NCI-H1092 treated with DMSO at 0.1 percent for 48 hours (cell line): ENCODE measurements at places on chromosomes 16 and 17.
A peak's percentile ranks its signal among the peaks of the same experiment; 100 is the strongest.

DNA sequence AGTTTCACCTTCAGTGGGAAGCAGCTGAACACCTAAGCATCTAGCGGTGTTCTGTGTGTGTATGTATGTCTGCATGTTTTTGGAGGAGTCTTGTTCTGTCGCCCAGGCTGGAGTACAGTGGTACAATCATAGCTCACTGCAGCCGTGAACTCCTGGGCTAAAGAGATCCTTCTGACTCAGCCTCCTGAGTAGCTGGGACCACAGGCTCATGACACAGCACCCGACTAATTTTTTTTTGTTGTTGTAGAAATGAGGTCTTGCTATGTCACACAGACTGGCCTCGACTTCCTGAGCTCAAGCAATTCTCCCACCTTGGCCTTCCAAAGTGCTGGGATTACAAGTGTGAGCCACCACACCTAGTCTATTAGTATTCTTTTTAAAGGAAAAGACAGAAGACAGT is 30.2 kb upstream of the FAAP100 start:
- no peak for DNase-seq

DNA sequence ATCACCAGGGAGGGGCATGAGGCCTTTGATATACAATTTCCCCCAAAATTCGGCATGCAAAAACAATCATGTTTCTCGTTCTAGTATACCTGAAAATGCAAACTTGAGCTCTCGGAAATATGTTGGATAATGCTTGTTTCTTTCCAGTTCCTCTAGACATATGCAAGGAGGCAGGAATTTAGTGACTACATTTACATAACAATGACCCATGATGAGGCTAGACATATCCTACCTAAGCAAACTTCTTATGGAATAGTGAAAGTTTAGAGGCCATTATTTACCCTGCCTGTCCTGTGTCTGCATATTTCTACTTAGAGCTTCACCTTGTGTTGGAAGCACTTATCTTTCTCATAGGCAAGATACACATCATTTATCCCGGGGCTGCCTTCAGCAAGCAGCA is 514.6 kb downstream of the KCNJ2 start:
- no peak for DNase-seq

GRCh38 chr17:51765282-51766135 is 393.0 kb downstream of the CA10 start:
- peak; percentile 53 for DNase-seq

GRCh38 chr17:1745513-1746020 is 2.9 kb downstream of the SERPINF2 start:
- DNase-seq, result no peak

- DNase-seq, result no peak
Observed at GRCh38 chr16:52460639-52461178, 86.2 kb downstream of the TOX3 start.

- DNase-seq, result no peak
Observed at GRCh38 chr16:89094252-89094879, 714 bp downstream of the ACSF3 start.

GRCh38 chr16:8647721-8648318 is 26.3 kb downstream of the METTL22 start:
- DNase-seq, result no peak

GRCh38 chr16:74850027-74850426 is 75.4 kb upstream of the FA2H start:
- DNase-seq, result no peak

- peak; percentile 56 for DNase-seq
Observed at GRCh38 chr17:63445571-63445953, 544 bp downstream of the CYB561 start.

- DNase-seq, result no peak
Observed at GRCh38 chr17:82031885-82032627, 578 bp downstream of the RAC3 start.

GRCh38 chr17:70644096-70644495 is 474.8 kb downstream of the KCNJ2 start:
- no peak for DNase-seq

GRCh38 chr17:63974594-63975192 is 2.0 kb upstream of the SCN4A start:
- no peak for DNase-seq

- DNase-seq, result peak; percentile 96
Observed at GRCh38 chr16:52552643-52553042, 5.7 kb upstream of the TOX3 start.
